ENCODE measurements at places on chromosomes 12 and 14.

GRCh38 chr14:73787486-73788316 lies 63.9 kb upstream of the PTGR2 start:
- DNase-seq: no peak

DNA sequence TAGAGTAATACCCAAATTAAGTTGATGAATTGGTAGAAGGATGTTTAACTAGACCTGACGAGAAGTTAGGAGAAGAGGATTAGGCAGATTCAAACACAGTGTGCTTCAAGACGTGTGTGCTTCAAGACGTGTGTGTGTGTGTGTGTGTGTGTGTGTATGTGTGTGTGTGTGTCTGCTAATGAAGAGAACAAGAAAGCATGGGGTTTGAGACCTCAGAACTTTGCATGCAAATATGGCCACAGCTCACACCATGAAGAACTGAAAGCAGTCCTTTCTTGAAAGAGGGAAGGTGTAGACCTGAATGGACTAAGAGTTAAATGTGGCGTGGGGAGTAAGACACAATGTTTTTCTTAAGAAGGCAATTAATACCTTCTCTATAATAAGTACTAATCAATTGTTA lies 32.5 kb upstream of the SSPN start:
- no peak for DNase-seq

DNA sequence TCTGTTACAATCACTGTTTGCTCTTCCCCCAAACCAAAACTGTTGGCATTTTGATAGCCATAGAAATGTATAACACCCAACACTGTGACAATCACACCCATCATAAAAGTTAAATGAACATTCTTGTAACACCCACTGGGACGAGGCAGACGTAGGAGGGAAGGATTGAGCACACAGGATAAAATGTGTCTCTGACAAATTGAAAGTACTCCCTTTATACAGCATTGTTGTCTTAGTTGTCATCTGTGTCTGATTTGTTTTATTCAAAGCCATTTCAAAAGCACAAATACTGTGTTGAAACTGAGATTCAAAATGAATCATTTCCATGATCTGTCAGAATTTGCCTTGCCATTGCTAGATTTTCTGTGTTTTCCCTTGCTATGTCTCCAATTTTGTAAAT lies 436.3 kb downstream of the TMTC2 start:
- DNase-seq: no peak

- peak; percentile 56 for DNase-seq
These were observed 1.9 kb downstream of the LRRK2 start for GRCh38 chr12:40226705-40227104.
